SK-N-SH treated with all-trans-retinoic acid at 6 μM for 48 hours (cell line): ENCODE measurements at places on chromosomes 16 and 17.

- no peak for ATAC-seq
These were observed 125.8 kb upstream of the SMURF2 start for GRCh38 chr17:64787921-64788271.

- no peak for ATAC-seq
These were observed 1576.8 kb upstream of the GOT2 start for GRCh38 chr16:60310846-60311445.

GRCh38 chr17:74868251-74868907 lies 4.4 kb downstream of the FDXR start:
- ATAC-seq = no peak

- ATAC-seq = no peak
These were observed 59.7 kb downstream of the ABCC6 start for GRCh38 chr16:16163571-16163970.

DNA sequence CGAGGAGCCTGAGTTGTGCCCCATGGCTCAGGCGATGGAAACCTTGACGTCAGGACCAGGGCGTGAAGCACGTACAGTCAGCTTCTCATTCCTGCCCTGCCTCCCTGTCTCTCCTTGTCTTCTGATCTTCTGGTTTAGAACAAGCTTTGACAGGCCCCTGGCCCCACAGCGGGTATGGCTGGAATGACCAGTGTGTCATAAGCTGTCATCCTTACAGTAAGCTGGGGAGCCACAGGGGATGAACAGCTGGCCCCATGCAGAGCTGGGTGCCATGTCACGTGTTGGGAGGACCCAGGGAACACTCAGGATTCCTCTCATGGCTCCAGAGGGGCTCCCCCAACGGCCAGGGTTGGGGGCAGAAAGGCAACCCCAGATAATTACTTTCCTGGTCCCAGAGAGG lies 157.6 kb upstream of the PLCG2 start:
- ATAC-seq = no peak

DNA sequence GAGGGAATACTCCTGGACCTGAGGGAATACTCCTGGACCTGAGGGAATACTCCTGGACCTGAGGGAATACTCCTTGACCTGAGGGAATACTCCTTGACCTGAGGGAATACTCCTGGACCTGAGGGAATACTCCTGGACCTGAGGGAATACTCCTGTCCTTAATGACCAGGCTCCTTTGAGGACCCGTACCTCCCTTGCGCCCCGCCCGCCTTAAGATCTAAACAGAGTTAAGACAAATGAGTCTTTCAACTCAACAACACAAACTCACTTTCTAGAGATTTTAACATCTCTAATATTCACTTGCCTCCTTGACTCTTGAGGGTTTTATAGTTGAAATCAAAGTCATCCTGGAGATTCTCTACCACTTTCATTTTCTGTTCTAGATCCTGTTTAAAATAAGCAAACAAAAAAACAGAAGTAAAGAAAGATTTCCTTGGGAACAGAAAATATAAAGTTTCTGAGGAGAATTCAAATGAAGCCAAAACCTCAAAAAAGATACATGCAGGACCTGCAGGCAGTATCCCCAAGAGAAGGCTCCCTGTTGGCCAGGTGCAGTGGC lies 49.7 kb downstream of the STAT3 start:
- no peak for ATAC-seq

DNA sequence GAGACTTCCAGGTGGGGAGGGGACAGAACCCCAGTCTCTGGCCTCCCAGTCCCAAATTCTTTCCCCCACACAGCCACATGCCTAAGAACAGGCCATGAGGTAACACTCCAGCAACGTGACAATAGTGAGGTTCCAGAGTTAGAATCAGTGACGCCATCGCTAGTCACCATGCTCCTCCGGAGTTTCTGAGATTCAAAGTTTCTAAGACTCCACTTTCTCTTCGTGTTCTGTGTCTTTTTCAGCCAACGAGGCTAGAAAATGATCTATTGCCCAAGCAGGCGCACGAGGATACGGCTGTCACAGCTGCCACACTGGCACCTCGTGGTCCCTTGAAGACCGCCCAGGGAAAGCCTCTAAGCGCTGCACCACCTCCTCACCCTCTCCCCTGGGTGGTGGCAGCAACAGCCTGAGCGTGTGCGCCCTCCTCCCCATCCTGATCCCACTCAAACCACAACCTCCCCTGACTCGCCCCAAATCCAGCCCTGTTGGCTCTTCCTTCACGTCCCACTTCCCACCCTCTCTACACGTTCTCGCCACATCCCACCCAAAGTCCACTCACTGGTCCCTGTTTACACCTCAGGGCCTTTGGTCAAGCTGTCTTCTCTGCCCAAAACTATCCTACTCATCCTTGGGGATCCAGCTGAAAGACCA lies 1.0 kb downstream of the MCRIP1 start:
- ATAC-seq = peak; percentile 37

DNA sequence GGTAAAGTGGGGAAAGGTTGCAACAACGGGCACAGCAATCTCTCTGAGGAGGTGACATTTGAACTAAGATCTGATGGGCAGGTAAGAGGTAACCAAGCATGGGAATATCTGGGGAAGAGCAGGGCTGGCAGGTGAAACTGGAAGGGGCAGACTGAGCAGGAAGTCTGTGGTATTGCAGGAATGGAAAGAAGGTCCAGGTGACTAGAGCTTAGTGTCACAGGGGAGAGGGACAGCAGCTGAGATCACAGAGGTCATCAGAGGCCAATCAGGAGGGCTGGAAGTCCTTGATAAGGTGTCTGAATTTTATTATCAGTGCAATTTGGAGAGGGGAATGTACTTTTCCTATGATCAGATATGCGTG lies 73.3 kb upstream of the DHX40 start:
- no peak for ATAC-seq

GRCh38 chr17:3037259-3037658 lies 26.1 kb downstream of the OR1D5 start:
- ATAC-seq = no peak

- ATAC-seq = no peak
These were observed 4.2 kb downstream of the SLX4 start for GRCh38 chr16:3607161-3607560.

DNA sequence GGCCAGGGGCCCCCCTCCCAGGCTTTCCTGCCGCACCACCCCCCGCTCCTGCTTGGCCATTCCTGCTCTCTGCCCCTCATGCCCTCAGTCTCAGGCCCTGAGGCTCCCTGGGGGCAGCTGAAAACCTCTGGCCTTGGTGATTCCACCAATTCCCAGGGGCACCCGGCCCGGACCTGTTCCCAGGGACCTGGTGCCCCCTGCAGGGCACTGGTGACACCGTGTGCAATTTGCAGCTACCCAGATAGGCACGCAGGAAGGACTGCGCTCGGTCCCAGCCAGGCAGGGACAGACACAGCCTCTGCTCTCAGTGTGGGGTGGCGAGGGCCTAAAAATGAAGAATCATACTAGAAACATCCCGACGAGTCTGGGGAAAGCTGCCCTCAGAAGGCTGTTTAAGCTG lies 13.4 kb downstream of the WFDC1 start:
- ATAC-seq = peak; percentile 92

DNA sequence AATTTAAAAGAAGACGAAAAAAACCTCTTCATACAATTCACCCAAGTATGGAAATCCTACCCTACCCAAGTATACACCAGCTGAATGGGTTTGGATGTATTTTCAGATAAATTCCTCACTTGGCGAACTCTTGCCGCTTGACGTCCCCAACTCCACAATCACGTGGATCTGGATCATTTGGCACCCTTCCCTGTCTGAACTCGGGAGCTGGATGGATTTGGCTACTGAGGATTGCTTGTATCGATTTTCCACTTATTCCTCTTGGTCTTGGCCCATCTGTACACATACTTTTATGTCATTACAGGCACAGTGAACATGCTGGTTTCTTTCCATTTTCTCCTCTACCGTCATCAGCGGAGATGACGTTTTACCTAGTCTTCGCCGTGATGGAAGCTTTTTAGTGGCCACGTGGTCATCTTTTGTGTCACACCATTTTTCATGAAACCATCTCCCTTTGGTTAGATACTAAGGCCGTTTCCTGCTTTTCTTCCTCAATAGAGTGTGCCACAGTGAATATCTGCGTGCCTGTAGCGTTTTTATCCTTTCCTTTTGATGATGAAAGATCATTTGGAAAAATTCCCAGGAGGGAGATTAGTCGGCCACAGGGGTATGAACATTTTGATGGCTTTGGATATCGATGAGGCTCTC lies 47.1 kb downstream of the CMIP start:
- ATAC-seq = no peak

DNA sequence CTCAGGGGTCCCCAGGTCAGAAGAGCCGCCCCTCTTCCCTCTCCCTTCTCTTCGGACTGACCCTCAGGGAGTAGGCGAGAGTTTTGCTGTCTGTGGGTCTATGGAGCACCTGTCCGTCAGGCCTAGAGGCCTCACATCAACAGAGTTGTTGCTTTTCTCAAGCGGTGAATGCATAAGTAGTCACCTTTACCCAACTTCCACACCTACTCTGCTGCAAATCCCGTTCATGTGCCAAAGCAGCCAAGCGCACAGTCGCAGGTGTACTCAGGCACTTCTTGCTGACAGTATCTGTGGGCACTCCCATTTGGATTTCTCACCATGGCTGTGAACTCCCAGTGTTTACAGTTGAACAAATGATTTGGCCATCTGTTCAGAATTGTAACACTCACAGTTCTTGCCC lies 4.0 kb upstream of the FA2H start:
- no peak for ATAC-seq

- no peak for ATAC-seq
These were observed 1.1 kb downstream of the FOXL1 start for GRCh38 chr16:86579268-86580062.

- no peak for ATAC-seq
These were observed 237.2 kb downstream of the MRTFB start for GRCh38 chr16:14308368-14308723.

- peak; percentile 19; the same call in 1 of the 3 replicates for ATAC-seq
These were observed 3.3 kb upstream of the FBXL20 start for GRCh38 chr17:39404542-39405378.

GRCh38 chr17:27669136-27669535 lies 38.1 kb downstream of the LGALS9 start:
- no peak for ATAC-seq

DNA sequence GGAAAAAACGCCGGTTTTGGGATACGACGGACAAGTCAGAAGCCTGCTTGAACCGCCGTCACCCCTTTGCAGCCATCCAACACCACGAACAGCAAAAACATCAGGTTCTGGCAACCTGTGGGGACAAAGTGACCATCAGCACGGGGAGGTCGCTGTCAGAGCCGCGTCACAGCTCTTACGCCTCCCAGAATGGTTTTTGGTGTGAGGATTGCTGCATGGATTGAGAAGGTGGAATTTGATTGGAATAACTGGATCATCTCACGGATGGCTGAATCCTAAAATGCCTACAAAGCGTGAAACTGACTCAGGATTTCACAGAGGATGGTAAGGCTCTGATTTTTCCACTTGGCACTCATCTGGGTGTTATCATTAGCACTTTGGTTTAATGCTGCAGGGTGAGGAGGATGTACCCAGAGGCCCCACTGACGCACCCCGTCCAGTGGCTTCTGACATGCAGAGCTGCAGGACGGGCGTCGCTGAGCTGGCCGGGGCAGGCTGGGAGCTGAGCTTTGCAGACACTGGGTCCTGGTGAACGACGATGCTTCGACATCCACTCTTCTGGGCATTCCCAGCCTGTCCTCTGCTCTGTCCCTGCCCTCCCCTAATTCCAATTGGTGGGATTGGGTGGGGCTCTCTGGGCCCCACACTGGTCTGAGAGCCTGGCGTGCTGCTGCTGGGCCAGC lies 73.4 kb upstream of the CREBBP start:
- ATAC-seq = no peak

GRCh38 chr16:17364319-17365210 lies 106.2 kb downstream of the XYLT1 start:
- peak; percentile 87 for ATAC-seq

- ATAC-seq = no peak
These were observed 55.5 kb upstream of the GPRC5B start for GRCh38 chr16:19940195-19940594.

DNA sequence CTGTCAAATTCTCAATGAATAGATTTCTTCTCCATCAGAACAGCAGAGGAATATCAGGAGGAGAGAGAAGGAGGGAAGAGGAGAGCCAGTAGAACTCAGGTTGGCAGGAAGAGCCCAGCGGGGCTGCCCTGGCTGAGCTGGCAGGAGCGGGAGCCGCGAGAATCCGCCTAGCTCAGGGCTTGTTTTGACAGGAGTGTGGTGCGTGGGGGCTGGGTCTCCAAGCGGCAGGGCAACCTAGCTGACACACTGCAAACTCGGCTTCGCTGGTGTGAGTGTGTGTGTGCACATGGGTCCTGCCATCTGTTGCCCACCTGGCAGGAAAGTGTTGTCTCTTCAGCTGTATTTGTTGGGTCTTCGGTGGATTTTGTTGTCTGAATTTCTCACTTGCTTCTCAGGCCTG lies 27.9 kb upstream of the BCAR1 start:
- peak; percentile 23; the same call in 2 of the 3 replicates for ATAC-seq

DNA sequence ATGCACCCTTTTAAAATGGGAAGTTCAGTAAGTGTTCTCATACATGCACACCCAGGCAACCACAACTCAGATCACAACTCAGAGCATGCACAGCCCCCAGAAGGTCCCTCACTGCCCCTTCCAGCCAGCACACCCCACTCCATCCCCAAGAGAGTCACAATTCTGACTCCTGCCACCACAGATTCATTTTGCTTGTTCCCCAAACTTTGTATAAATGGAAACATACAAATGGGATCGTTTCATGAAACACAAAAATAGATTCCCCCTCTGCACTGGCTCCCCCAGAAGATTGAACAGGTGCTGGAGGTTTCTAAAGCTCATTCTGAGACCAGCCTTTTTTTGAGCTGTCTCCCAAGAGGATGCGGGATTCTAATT lies 3.3 kb upstream of the TNFRSF13B start:
- ATAC-seq = no peak

DNA sequence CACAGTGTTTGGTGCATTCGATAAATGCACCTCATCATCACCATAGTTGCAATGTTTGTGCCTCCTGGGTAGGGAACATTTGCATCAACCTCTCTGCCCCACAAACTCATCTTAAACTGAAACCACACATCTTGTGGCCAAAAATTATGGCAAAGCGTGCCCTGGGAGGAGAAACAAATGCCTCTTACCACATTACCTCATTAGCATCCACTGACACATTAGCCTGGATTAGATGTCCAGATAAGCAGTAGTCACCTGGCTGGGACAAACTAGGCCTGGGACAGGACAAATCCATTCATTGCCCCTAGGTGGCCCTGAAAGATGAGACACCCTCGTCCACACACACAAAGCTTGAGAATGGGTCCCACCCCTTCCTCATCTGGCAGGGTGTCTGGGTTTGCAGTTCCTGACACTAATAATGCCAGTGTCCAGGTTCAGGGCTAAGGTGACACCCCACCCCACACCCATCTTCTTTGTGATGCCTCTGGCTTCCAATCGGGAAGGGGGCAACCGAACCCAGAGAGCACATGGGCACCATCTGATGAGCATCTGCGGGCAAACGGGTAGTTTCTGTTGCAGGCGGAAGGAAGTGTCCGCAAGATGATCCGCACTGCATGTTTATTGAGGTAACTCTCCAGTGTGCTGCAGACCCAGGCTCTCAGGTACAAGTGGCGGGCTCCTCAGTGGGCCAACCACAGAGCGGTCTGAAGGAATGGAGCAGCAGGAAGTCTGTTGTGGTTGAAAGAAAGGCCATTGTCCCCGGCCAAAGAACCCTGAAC lies 8.6 kb downstream of the XYLT1 start:
- no peak for ATAC-seq
